ENCODE measurements at places on chromosomes 2 and 18. TPM values are rescaled to one million over a fixed set of nuclear protein-coding genes. Genes with fewer than 3 reads are reported as not detected.

DNA sequence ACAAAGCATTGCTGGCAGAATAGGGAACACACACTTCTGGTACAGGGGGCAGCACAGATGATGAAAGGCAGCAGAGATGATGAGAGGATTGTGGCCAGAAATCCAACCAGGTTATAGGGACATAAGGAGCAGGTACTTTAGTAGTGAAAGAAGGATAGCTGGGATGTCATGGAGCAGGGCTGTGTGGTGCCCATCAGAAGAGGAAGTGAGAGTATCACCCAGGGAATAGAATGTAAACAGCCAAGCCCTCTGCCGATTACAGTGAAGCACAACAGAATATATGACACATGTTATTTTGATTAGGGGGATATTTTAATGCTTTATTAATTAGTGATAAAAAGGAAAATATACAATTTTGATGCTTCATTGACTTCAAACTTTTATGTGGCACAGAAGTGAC is 883.4 kb upstream of the CDH2 start:
- DNase-seq, result no peak

- DNase-seq, result peak; percentile 34
Observed at GRCh38 chr2:99420031-99420430, 69.8 kb downstream of the REV1 start.

- no peak for DNase-seq
Observed at GRCh38 chr2:17915811-17916518, 37.5 kb downstream of the KCNS3 start.

GRCh38 chr18:32275221-32275620 is 85.4 kb downstream of the MEP1B start:
- DNase-seq, result no peak

- no peak for DNase-seq
Observed at GRCh38 chr2:3726511-3726910, 23.1 kb downstream of the DCDC2C start.

DNA sequence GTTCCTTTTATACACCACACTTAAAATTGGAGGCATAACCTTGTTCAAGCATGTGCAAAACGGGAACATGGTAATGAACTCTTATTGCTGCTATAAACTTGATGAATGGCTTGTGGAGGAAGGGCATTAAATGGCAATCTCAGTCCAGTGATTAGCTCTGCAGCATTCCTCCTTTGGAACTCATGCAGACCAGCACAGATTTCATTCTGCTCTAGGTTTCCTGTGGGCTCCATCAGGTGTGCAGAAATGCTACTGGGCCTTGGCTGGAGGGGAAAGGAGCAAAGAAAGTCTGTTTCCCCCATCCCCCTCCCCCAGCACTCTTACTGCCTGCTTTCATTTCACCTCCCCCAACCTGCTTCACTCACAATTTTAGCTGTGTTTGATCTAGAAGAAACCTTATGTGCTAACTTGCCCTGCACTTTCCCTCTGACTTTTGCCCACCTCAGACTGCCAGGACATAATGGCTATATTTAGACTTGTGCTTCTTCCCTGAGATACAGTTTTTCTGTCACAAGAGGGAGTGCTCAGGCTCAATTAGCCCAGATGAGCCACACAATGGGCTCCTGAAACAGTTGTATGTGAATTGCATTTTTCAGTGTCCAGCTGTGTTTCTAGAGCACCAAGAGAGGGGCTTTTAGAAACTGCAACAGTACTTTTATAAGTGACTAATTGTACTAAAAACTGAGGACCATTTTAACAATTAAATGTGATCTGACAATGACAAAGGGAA is 109.8 kb downstream of the FSHR start:
- no peak for DNase-seq

DNA sequence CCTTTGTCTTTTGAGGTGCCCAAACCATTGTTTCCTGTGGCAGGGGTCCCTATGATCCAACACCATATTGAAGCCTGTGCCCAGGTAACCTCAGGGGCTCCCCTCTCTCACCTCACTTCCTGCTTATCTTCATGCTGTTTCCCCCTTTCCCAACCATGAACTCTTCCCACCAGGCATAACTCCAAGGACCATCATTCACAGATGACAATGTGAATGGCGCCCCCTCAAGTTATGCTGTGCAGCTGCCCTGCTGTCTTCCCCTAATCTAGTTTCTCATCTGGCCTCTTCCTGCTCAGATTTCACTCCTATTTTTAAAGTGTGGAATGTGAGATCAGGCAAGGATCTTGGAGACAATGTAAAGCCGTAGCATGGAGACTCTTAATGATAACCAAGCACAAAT is 1.4 kb downstream of the GMPPA start:
- peak; percentile 32 for DNase-seq

PDE11A gene
- 0.89 TPM for total RNA-seq

RAD51AP2 gene
- 0.10 TPM for total RNA-seq

BMP10 gene
- total RNA-seq, result not detected

G6PC2 gene
- not detected for total RNA-seq

C1GALT1C1L gene
- total RNA-seq, result not detected

LYPD6 gene
- total RNA-seq, result 1.1 TPM
